ENCODE measurements at places on chromosomes 12 and 14.
A peak's percentile ranks its signal among the peaks of the same experiment; 100 is the strongest.

DNA sequence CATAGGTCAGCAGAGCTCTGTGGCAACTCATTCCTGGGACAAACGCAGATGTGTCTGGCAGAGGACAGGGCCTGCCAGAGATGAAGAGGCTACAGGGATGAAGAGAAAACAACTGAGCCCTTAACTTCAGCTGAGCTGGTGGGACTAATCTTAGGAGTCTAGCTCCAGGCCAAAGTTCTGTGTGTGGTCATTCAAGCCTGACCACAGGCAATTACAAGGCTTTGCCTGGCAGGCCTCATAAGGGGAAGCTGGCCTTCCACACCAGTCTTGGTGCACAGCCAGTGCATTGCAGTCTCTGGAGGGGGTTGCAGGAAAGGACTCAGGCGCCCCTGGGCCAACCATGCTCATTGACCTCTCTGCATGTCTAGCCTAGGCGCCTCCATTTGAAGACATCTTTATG is 127.6 kb upstream of the DAAM1 start:
- no peak for DNase-seq

- no peak for DNase-seq
Observed at GRCh38 chr12:131901431-131902331, 7.3 kb downstream of the ULK1 start.

- no peak for DNase-seq
Observed at GRCh38 chr12:20274008-20274407, 94.3 kb upstream of the PDE3A start.

DNA sequence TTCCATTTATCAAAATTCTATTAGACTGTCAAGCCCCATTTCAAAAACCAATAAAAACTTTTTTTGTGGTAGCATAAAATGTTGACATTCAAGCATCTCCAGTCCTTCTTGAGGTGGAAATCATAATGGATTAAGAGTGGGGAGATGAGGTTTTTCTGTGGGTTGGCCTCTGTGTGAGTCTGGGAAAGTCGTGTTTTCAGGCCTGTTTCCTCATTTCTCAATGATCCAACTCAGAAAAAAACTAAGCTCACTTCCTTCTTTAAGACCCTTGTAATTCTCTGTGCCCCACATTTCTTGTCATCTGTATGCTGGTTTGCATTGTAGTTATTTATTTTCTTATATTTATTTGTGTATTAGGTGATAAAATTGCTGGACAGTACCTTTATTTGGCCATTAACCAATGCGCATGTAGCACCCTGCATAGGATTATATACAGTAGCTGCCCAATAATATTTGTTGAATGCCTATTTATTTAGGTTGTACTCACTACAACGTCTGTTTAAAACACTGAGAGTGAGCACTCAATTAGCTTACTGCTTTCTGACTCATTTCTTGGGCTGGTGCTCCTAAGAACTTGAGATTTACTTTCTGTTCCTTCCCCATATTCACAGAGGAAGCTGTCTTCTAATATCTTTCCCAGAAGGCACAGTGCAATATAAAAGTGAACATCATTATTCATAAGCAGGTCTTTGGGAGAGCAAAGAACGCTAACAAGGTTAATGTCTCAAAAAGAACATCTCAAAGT is 121.9 kb downstream of the DNAI7 start:
- no peak for DNase-seq

- no peak for DNase-seq
Observed at GRCh38 chr12:27548301-27549199, 24.5 kb downstream of the PPFIBP1 start.

DNA sequence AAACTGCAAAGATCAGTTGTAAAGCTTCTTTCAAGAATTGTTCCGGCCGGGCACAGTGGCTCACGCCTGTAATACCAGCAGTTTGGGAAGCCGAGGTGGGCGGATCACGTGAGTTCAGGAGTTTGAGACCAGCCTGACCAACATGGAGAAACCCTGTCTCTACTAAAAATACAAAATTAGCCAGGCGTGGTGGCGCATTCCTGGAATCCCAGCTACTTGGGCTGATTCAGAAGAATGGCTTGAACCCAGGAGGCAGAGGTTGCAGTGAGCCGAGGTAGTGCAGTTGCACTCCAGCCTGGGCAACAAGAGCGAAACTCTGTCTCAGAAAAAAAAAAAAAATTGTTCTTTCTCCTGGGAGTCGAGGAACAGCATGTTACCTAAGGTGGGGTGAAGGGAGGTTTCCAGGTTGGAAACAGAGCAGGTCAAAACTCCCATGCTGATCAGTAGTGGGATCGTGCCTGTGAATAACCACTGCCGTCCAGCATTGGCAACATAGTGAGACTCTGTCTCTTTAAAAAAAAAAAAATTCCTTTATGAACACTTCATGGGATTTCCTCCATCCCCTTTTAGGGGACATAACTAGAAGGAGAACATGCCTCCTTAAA is 13.9 kb downstream of the FBXO34 start:
- DNase-seq: no peak

DNA sequence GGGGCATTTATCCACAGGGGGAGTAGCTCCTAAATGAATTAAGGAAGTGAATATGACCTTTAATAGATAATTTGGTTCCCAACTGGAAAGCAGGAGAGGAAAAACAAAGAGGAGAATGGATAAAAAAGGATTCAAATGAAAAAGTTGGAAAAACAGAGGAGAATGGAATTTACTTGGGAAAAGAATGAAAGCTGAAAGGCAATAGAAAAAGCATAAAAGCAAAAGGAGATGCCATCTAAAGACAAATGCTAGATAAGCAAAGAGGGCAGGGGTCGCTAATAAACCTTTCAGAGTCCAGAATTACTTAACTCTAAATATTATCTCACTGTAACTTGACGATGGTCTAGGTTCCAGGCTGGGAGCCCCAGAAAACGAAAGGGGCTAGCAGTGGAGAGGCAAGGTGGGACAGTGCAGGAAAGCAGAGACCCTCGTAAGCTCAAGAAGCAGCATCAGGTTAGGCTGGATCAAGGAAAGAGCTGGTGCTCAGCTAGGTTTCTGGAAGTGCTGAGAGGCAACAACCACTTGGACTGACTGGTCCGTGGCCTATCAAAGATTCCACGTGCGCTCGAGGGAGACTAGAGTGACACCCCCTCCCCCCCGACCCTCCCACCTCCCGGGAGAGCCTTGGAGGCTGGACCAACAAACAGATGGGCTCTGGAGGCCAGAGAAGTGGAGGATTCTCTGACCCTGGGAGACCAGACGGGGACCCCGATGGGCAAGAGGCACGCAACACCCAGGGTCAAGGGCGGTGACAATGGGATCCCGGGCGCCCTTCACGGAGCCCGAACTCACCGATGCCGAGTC is 1.2 kb downstream of the SLC2A13 start:
- no peak for DNase-seq

DNA sequence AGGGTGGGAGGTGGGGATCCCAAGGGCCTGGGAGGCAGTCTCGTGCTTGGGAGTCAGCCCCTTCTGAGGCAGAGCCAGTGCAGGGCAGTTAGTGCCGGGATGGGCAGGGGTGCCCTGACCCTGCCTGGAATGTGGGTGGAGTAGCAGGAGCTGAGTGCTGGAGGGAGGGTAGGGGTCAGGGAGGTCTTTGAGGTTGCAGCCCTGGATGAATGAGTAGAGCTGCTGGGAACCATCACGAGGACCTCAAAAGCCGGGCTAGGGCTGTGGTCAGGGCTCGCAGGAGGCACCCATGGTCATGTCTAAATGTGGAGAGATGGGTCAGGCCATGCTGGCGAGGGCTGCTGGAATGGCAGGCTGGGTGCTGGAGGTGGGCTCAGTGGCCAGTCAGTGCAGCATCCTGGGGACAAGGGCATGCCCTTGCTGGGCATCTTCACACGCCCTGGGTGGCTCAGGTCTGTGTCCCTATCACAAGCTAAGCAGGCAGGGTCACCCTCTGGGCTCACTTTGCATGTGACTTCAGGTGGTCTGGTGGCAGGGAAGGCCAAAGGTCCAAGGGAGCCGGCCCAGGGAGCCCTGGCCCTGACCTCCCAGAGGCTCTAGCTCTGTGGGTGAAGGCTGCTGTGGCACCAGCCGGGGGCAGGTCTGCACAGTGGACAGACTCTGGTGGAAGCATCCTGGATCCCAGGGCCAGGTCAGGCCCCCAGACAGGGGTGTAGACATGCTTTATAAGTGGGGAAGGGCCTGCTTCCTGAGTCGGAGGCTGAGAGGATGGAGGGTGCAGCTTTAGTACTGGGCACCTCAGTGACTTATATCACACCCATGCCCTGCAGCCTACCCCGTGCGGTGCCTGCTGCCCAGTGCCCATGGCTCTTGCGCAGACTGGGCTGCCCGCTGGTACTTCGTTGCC is 24.5 kb downstream of the PAPLN start:
- DNase-seq: no peak

DNA sequence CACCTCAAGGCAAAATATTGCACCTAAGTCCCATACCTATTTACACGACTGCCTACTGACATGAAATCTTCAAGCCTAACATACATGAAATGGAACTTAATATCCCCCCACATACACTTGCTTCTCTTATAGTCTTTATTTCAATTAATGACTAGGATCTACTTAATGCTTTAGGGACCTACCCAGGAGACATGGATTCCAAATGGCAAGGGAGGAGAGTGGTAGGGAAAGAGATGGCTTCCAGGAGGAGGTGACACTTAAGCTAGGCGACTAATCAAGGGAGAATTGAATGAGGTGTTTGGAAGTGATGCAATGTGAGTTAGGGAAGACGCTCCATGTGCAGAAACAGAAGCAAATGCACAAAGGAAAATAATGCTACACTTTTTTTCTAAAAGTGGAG is 9.7 kb upstream of the PPP1R12A start:
- no peak for DNase-seq

- no peak for DNase-seq
Observed at GRCh38 chr12:53625373-53625945, 723 bp downstream of the ATF7 start.

DNA sequence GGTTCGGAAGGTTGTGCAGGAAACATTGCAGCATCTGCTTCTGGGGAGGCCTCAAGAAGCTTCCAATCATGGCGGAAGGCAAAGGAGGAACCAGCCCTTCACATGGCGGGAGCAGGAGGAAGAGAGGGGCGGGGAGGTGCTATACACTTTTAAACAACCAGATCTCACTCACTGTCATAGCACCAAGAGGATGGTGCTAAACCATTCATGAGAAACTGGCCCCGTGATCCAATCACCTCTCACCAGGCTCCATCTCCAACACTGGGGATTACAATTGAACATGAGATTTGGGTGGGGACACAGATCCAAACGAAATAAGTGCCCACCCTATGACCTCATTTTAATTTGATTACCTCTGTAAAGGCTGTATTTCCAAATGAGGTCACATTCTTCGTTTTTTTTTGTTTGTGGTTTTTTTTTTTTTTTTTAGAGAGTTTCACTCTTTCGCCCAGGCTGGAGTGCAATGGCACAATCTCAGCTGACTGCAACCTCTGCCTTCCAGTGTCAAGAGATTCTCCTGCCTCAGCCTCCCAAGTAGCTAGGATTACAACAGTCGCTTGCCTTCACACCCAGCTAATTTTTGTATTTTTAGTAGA is 11.4 kb upstream of the ORAI1 start:
- no peak for DNase-seq

DNA sequence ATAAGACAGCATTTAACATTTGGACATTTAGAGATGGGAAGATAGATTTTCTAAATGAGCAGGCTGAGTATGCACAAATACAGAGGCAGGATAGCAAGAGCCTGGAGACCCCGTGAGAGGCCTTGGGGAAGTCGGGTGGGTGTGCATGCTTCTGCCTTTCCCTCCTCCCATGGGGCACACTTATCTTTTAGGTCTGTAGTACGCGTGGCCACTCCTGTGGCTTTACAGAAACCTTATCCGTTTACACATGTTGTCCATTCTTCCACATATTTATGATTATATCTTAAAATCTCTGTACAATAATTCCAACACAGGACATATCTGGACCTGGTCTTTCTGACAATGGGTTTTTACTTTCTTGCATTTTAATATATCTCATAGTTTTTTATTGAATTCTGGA is 33.6 kb downstream of the GYS2 start:
- no peak for DNase-seq

- DNase-seq: no peak
Observed at GRCh38 chr12:78406213-78406612, 458.4 kb upstream of the SYT1 start.

DNA sequence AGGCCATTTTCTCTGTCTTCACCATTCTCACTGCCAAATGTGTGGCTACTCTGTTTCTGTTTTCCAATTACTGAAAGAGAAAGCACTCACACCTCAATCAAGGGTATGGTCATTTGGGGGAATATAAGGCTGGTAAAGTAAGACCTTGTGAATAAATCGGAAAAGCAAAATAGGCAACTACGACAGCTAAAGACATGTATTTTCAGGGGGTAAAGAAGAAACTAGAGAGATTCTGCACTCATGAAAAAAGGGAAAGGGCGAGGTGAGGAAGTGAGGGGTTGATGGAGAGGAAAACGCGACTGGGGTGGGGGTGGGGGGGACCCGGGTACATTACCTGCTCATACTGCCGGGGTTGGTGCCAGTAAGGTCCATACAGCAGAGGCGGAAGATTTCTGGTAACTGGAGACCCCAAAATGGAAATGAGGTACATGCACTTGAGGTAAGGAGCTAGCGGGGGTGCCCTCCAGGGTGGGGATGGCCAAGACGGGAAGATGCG is 19.3 kb downstream of the CHD8 start:
- no peak for DNase-seq

- no peak for DNase-seq
Observed at GRCh38 chr14:62015243-62015642, 253.0 kb downstream of the SNAPC1 start.

DNA sequence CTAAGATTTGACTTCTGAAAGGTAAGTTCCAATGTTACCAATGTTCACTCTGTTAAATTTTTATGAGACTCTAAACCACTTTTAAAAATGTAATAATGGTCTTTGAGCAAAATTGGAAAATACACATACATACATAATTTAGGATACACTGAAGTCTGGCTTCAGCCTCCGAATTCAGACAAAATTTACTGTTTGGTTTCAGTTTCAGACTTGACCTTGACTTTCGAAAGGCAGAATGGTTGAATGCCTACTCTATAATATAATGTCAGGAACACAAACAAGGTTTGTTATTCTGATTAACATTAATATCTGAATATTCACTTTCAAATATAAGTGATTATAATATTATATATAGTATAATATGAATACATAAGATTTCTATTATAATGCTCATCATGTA is 74.1 kb upstream of the KRAS start:
- DNase-seq: no peak

DNA sequence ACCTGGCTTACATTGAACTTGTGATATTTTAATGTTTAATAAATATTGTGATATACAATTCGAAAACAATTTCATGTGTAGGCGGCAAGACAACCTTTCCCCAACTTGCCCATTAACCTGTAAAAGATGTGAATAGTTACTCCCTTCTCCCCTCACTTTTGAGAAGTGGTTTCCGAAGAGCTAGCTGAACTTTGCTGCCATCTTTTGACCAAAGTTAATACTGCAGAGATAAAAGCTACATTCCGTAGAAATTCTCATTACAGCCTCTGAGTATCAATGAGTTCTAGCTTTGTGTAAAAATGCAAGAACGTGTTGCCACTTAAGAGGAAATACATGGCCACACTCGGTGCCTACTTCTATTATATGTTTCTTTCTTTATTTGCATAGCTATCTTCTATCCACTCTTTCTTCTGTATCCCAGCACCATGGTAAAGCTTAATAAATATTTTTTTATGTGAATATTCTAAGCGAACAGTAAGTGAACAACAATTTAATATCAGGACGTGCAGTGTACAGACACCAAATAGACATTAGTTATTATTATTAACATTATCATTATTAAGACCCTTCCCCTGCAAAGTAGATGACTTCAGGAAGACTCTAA is 105.1 kb upstream of the TMEM260 start:
- DNase-seq: peak; percentile 17

- no peak for DNase-seq
Observed at GRCh38 chr14:104999361-104999760, 13.8 kb downstream of the CLBA1 start.

Measured in HFF-Myc (cell line).